ENCODE measurements at places on chromosomes 1 and 21.
A peak's percentile ranks its signal among the peaks of the same experiment; 100 is the strongest.

GRCh38 chr1:19262744-19263143 is 11.1 kb downstream of the MRTO4 start:
- no peak for DNase-seq

- no peak for DNase-seq
Observed at GRCh38 chr1:230463760-230464159, 37.6 kb upstream of the PGBD5 start.

DNA sequence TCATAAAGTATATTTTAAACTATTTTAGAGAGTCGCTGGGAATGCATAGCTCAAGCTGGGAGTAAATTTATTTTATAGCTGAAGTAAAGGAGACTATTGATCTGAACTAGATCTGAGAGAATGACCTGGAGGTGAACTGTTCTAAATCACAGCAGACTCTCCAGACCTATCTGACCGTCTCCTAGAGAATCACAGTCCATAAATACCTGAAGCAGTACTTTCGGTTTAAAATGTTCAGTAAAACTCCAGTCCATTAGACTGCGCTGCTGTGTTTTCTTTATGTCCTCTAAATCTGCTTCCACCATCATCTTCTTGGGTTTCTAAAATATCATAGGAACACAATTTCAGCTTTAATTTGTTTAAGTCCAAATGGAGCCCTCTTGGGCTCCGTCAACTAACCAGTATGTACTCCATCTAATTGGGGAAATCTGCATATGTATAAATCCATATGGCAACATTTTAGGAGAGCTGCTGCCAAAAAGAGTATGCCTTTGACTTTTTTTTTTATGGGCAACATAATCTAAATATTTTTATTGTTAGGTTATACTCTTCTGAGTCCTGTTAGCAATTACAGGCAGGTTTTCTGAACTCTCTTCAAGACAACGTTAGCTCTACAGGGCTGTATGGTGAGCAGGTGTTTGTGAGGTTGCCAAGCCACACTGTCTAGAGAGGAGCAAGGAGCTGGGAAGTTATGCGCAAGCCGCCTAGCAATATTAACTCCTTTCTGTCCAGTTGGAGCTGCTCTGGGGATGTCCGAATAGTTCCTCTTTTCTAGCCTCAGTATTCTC is 111.2 kb downstream of the SPAG17 start:
- peak; percentile 6 for DNase-seq

GRCh38 chr21:32975811-32976431 is 49.8 kb upstream of the OLIG2 start:
- DNase-seq: no peak

GRCh38 chr1:84998642-84999280 is 1.8 kb upstream of the MCOLN2 start:
- no peak for DNase-seq

DNA sequence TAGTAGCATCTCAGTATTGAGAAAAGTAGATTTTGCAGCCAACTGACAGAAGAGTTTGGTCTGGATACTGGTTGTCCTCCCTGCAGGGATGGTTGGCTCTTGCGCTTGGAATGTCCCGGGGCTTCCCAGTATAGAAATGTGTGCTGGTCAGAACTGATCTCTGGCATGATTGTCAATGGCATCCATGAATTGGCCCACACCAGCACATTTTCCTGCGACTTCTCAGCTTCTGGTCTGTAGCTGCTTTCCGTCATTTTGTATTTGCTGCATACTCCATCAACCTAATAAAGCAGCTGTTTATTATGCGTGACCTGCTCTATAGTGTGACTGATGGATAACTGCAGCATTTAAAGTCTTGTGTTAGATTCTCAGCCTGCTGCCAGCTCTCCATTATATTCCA is 203.7 kb downstream of the S1PR1 start:
- no peak for DNase-seq

DNA sequence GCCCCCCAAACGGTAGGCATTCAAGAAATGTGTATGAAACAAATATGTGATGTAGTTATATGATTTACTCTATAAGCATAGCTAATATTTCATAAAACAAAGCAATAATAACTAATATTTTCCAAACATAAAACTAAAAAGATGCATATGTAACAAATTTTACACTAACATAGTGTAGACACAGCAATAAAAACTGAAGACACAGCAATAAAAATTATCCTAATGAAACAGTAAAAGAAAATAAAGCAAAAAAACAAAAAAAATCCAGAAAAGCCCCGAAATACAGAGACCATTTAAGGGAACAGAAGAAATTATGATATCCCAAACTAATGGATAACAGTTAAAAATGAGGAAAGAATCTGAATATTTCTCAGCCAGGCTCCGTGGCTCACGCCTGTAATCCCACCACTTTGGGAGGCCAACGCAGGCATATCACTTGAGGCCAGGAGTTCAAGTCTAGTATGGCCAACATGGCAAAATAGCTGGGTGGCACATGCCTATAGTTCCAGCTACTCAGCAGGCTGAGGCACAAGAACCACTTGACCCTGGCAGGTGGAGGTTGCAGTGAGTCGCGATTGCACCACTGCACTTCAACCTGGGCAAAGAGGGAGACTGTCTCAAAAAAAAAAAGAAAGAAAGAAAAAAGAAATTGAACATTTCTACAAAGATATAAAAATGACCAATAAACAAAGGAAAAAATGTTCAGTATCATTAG is 38.2 kb upstream of the PSMG1 start:
- DNase-seq: no peak

DNA sequence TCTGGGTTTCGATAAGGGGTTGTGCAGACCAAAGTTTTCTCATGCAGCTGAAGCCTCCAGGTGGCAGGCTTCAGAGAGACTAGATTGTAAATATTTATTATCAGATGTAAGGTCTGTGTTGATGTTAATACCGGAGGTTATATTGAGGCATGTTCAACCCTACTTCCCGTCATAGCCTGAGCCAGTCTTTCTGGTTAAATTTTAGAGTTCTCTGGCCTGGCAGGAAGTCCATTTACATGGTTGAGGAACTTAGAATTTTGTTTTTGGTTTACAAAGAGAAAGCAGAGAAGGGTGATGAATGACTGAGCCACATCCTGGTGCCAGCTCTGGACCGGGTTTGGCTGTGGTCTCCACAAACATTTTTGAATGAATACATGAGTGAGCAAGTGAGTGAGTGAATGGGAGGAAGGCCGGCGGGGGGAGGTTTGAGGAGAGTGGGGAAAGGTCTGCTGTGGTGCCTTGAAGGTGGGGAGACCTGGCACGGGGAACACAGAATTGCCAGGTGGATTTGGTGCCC is 218.5 kb downstream of the DISC1 start:
- DNase-seq: no peak

- peak; percentile 34 for DNase-seq
Observed at GRCh38 chr1:101236516-101237228, at the start of gene S1PR1. Gene S1PR1, plus strand, starts transcription at chr1:101237019. Its CDS starts 1,966 bp downstream, at chr1:101238985.

GRCh38 chr1:46735708-46736324 is 16.9 kb upstream of the EFCAB14 start:
- peak; percentile 67 for DNase-seq

DNA sequence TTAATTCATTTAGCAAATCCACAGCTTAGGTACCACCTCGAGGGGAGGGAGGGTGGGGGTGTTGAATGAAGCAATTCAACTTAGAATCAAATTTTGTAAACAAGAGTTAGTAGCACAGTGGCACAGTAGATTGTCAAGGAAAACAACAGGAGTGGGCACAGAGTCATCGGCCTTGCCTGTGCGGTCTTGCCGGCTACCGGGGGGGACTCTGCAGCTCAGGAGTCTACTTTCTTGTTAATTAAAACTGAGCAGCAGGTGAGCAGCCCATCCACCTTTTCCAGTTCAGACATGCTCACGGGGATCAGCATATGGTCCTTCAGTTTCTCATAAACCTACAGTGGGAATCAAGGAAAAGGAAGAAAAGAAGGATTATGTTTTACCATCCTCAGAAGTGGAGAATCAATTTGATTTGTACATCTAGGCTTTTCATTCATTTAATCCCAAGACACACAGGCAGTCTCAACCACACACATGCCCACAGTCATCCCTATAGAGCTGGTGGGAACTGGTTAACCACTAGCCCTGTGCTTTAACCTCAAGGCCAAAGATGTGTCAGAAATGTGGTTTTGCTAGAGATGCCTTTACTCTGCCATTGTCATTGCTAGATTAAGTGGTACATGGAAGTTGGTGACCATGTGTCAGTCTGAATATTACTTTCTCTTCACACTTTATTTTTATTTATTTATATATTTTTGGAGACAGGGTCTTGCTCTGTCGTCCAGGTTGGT is 45.0 kb upstream of the BCL10 start:
- DNase-seq: peak; percentile 41

DNA sequence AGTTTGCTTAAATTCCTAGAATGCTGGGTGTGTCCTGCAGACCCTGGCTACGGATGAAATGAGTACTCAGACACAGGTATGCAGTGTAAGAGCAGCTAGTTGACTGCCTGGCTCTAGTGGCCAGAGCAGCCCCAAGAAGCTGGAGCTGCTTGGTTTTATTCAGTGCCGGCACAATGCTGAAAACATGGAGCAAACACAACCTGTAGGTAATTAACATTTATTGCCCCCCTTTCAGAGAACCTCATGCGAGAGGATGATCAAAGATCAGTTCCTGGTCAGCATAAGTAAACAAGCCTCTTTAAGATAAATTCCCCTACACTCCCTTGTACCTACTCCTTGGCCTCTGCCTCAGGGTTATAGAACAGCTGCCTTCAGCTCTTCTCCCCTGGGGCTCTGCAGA is 43.2 kb downstream of the MRPS6 start:
- no peak for DNase-seq

DNA sequence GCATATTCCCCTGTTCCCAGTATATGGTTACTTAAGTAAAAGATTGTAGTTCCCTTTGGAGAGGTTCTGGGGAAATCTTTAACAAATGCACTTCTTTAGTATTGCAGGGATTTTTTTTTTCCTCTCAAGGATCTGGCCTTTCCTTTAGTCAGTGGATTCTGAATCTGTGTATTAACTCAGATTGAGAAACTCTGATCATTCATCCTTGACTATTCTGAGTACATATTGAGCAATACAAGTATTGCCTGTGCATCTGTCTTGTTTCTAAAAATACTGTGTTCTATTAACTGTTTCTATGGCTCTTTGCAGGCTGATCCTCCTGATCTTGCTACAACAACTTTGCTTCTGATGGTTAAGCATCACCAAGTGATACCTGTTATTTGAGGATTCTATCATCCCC is 67.8 kb upstream of the FGGY start:
- DNase-seq: peak; percentile 32

- no peak for DNase-seq
Observed at GRCh38 chr1:178277793-178278530, 184.1 kb downstream of the RASAL2 start.

DNA sequence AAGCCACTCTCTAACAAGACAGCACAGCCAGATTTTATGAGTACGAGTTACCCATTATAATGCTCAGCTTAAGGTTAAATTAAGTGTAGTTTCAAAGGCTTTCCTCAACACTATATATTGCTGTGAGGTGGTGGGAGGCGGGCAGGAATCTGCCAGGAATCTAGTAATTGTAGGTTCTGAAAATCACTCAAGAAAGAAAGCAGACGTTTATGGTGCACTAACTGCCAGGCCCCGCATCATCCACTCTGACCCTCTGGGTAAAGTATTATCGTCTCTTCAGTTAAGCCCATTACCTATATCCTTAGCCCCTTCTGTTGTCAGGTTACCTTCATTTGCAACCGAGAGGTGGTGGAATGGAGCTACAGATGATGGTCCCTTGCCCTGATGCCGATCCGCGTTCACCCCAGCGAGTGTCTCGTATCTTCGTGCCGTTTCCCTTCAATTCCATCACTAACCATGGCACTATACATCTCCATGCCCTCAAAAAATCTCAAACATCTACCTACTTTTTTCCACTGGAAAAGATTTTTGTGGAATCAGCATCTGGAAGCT is 12.4 kb downstream of the HMGN1 start:
- DNase-seq: no peak

GRCh38 chr1:174942547-174943255 is 57.0 kb upstream of the CACYBP start:
- no peak for DNase-seq

DNA sequence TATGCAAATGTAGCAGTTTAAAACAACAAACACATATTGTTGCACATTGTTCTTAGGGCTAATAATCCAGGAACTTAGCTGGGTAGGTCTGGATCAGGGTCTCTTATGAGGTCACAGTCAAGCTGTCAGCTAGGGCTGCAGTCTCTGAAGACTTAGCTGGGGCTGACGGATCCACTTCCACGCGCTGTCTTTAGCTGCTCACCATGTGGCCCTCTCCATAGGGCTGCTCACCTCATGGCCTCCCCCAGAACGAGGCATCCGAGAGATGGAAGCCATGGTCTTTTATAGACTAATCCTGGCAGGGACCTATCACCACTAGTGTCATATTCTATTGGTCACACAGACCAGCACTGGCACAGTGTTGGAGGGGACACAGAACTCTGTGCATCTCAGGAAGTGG is 8.7 kb upstream of the OXCT2 start:
- DNase-seq: no peak

DNA sequence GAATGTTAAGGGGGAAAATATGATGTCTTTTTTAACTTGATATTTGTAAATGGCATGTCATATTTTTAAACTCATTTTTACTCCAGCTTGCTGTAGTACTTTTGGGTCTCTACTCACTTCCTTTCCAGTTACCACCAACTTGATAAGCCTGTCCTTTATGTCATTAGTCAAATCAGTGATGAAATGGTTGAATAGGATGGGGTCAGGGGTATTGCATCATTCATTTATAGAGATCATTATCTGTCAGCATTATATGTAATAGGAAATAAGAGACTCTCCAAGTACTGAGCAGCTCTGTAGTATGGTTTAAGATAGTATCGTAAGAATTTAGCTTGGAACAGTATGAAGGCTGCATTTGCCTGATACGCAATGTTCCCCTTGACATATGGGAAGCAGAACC is 227.3 kb downstream of the BRINP3 start:
- no peak for DNase-seq

GRCh38 chr1:110519125-110519810 is at the start of gene KCNA10:
Gene KCNA10, minus strand, starts transcription at chr1:110519175. Its CDS starts 388 bp downstream, at chr1:110518787.
- DNase-seq: no peak

- DNase-seq: peak; percentile 30
Observed at GRCh38 chr1:45490121-45490625, 790 bp downstream of the TESK2 start.

- DNase-seq: no peak
Observed at GRCh38 chr1:39795651-39796050, 7.0 kb upstream of the BMP8B start.

- peak; percentile 31 for DNase-seq
Observed at GRCh38 chr1:93905734-93906133, 3.5 kb downstream of the GCLM start.

DNA sequence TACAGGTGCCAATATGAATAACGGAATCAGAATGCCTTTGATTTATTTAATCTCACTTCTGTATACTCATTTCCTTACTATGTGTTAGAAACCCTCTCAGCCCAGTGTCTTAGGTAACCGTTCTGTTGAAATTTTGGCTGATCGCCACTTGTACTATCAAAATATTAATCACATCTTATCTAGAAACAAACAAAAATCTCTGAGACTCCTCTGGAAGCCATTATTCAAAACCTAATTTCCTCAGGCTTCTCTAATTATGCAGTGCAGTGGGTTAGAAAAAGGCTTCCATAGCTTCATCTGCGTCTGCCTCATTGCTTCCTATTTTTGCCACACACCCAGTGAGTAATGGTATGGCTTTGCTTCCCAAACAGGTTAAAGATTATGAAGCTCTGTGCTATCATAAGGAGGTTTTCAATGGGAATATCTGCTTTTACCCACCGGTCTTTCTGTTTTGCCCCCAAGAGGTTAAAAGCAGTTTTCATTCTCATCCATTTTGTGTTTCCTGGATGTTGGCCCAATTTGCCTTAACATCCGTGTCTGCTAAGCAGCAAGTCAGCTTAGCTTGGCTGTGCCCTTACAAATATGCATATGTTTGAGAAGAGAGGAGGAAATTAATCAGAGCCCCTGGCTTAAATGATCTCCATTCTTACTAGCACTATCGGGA is 129.6 kb downstream of the RYR2 start:
- DNase-seq: no peak
